CD4-positive, alpha-beta T cell treated with Interleukin-10 for 1 hour (primary cell): ENCODE measurements at places on chromosomes 16 and 17.
A peak's percentile ranks its signal among the peaks of the same experiment; 100 is the strongest.

DNA sequence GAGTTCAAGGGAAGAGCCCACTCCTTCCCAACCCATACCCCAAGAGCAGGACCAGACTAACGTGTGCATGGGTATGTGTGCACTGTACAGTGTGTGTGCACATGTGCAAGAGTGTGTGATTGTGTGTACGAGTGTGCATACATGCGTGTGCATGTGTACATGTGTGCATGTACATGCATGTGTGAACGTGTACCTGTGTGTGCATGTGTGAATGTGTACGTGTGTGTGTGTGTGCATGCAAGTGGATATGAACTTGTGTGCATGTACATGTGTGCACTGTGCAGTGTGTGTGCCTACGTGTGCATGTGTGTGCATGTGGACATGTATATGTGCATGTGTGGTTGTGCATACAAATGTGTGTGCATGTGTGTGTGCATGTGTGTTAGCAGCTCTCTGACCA, 223.1 kb downstream of the RBFOX3 start:
- DNase-seq, result no peak

DNA sequence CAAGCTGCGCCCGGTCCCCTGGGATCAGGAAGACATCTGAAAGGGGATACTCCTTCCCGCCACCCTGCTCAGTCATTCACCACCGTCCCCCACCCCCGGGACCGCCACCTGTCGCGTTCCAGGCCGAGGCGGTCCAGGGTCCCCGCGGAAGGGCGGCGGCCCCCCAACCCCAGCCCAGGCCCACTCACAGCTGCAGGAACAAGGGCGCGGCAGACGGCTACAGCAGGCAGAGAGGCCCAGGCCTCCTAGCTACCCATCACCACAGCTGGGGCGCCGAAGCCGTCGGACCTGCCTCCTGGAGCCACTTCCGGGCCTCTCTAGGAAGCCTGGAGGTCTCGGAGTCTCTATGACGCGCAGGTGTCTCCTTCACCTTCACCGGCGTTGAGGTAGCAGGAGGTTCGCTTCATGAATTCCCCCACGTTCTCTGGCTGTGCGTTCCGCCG, at the start of gene SDR42E1:
Gene SDR42E1 (minus strand): TSS at position 272 of the 443 bp plus-strand sequence. CDS start 10,612 bp downstream, outside the sequence.
- peak; percentile 75 for DNase-seq

DNA sequence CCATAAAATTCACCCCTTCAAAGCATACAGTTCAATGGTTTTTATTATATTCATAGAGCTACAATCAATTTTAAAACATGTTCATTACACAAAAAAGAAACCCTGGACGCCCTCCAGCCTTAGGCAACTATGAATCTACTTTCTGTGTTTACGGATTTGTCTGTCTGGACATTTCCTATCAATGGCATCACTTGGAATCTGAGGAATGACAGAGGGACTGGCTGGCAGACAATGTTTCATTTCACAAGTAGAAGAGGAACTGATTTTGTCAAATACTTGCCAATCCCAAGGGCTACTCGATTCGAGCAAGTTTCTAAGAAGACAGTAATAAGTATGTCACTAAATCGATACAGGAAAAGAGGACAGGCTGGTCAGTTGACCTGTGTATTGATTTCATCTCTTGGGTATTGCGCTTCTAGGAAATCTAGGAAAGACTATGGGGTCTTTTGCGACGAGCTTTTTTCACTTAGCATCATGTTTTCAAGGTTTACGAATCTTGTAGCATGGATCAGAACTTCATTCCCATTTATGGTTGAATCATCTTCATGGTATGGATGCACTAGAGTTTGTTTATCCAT, 56.6 kb downstream of the RGS9 start:
- no peak for DNase-seq

DNA sequence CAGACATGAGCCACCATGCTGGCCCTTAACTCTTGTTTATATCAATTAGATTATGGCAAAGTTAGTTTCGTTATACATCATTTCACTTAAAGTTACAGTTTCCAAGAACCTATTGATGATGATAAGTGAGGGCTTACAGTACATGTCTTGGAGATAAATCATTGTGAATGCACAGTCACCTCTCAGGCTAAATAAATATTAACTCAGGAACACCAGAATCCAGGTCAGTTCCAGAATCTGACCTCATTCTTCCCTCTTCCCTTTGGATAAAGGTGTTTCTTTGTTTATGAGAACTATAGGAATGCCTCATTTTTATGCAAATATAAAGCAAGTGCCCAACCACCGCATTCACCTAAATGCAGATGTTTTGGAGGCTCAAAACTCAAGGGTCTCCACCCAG, 48.4 kb upstream of the CRYM start:
- no peak for DNase-seq

GRCh38 chr16:28596115-28596630, 677 bp downstream of the SULT1A2 start:
- DNase-seq, result no peak

GRCh38 chr16:46757339-46758050, 9.4 kb upstream of the MYLK3 start:
- DNase-seq, result no peak

DNA sequence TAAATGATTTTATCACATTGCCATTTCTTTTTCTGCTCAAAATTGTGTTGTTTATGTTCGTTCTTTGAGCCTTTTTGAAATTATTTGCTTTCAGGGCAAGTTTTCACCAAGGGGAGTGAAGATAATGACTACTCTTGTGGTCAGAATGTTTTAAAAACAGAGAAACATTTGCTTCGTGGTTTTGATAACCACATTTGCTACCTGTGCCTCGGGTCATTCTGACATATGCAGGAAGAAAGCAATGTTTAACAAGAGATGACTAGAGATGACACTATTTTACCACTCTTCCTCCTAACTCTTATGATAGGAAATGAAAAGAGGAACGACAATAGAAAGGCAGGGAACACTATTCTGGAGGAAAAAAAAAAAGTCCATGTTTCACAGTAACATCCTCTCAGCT, 1496.5 kb upstream of the GOT2 start:
- no peak for DNase-seq

DNA sequence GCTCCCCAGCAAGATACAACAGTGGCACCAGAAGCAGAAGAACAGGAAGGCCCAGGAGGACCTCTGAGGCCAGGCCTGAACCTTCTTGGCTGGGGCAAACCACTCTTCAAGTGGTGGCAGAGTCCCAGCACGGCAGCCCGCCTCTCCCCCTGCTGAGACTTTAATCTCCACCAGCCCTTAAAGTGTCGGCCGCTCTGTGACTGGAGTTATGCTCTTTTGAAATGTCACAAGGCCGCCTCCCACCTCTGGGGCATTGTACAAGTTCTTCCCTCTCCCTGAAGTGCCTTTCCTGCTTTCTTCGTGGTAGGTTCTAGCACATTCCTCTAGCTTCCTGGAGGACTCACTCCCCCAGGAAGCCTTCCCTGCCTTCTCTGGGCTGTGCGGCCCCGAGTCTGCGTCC, 11.9 kb downstream of the CES3 start:
- no peak for DNase-seq

GRCh38 chr16:56120447-56121155, 70.7 kb upstream of the GNAO1 start:
- DNase-seq, result no peak

- DNase-seq, result no peak
These were observed 45.6 kb downstream of the NACA2 start for GRCh38 chr17:61545335-61545938.

- no peak for DNase-seq
These were observed 11.9 kb downstream of the CDH15 start for GRCh38 chr16:89183463-89183862.

DNA sequence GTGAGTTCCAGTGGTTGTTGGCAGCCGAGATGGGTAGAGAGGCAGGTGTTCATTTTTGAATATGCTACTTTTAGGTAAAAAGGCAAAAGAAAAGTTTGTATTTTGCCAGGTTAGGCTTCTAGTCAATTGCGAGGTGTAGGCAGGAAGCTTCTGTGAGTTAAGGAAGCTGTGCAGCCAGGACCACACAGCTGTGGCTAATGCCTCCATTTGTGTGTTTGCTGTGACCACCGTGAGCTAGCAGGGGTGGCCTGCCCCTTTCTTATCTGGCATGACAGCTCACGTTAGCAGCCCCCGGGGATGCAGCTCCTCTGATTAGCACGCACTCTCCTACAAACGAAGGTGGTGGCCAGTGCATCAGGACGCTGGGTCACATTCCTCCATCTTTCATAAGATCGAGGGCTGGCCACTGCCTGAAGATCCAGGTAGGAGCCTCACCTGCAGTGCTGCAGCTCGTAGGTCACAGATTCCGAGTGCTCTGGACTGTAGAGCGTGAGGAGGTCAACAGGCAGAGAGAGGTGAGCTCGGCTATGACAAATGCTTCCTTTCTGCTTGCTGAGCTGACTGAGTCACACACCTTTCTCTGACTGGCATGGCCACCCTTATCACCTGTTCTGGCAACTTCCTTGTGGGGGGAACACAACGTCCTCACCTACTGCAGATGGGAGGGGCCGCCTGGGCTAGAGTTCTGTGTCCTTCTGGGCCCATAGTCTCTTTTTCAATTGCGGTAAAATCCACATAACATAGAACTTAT, 244.4 kb downstream of the HS3ST3B1 start:
- DNase-seq, result no peak

DNA sequence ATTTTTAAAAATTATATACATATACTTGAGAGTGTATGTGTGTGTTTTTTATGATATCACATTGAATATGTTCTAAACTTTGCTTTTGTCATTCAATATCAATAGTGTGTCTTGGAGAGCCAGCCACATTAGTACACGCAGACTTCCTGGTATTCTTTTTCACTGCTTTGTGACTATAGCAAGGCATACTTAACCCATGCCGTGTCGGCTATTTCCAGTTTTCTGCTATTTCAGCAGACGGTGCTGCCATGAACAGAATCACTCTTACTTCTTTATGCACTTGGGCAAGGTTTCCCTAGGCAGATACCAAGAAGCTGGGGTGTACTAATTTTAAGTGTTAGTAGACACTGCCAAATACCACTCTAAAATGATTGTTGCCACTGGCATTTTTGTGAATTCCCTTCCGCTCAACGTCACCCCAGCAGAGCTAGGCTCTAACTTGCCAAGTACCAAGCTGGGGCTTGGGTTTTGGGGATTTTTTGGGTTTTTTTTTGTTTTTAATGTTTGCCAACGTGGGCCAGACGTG, 134.9 kb downstream of the SOCS1 start:
- no peak for DNase-seq

GRCh38 chr16:85164838-85165516, 52.7 kb upstream of the CIBAR2 start:
- no peak for DNase-seq

DNA sequence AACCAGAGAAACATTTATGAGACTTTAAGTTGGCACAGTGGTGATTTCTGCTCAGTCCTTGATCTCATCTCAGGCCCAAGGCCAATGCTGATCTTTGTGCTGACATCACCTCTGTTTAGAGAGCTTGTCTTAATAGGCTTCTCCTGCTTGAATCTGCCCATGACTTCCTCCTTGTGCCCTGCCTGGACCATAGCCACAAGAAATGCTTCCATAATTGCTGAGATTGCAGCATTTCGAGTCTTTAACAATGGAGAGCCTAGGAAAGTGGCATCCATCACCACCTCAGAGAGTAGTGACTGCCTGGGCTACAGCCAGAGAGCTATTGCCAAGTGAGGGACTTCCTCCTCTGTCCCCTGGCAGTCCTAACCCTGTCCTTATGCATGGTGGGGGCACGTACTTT, 25.1 kb upstream of the MMP2 start:
- no peak for DNase-seq

GRCh38 chr16:89374393-89374960, 115.9 kb downstream of the ANKRD11 start:
- no peak for DNase-seq

DNA sequence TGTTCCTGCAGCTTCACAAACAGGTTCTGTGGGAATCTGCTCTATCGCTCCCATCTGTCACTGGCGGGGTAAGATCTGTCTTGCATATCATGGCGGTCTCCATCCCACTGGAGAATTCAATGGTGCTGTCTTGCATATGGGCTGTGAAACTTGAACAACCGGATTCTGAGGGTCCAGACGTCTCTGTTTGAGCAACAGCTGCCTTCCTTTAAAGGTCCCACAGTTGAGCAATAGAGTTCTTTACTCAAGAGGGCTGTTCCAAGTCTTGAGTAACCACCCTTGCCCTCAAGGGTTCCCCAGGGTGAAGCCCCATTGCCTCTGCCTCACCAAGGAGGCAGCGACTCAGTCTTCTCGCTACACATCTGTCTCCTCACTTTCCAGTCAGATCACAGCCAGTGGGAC, 50.8 kb downstream of the ZFHX3 start:
- no peak for DNase-seq

- DNase-seq, result no peak
These were observed 7.0 kb upstream of the MAF start for GRCh38 chr16:79607587-79607986.

DNA sequence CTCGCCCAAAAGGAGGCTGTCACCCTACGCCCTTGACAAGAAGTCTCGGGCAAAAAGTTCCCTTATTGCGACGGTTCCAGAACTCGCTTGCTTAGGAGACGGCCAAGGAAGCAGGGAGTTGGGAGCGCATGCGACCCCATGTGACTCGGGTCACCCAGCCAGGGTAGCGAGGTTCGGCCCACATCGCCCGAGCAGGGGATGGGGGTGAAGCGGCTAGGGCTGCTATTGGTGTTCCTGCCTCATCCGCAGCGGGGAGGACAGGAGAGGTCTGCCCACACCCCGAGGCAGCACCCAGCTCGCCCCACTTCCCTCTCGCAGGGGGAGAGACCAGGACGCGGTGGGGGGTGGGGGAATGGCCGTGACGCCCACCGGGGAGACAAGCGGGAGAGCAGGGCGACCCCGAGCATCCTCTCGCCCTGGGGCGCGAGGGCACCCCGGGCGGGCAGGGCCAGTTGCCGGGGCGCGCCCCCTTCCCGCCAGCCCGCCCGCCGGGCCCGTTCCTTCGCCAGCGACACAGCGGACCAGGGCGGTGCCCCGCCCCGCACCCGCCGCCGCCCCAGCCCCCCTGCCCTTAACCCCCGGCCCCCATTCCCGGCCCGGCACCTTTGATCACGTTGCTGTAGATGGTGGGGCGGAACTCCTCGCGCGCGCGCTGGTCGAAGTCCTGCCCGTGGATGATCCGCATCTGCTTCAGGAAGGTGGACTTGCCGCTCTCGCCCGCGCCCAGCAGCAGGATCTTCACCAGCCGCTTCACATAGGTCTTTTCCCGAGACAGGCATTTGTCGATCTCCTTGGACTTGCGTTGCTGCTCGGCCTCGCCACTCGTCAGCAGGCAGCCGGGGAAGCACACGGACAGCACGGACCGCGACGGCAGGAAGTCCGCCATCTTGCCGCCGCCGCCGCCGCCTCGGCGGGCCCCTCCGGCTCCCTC, 567 bp downstream of the GNA13 start:
- peak; percentile 58 for DNase-seq

DNA sequence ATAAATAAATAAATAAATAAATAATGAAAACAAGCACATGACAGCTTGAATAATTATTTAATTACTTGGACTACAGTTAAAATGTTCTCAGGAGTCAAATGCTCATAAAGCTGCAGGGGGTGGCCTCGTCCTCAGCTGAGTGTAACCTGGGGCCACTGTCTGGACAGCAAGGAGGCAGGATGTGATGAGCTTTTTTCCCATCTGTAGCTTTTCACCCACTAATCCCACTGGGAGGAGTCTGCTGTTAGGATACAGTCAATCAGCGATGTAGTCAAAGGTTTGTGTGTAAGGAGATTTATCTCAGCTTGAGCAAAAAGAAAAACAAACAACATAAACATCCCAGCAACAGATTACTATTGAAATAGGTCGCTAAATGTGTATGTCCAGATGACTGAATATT, 22.5 kb downstream of the ZCCHC14 start:
- no peak for DNase-seq
